Suprapubic skin (tissue), 4 donors: ENCODE measurements at places on chromosomes 13 and 19. TPM values are rescaled to one million over a fixed set of nuclear protein-coding genes. Genes with fewer than 3 reads are reported as not detected.

Gene IGSF23
- total RNA-seq = not detected

Gene SLC15A1
- total RNA-seq = 64.3 TPM

Gene DMWD
- 30.0 TPM for total RNA-seq

Gene NANOS2
- total RNA-seq = not detected

Gene ZNF320
- 29.3 TPM for total RNA-seq

Gene SHANK1
- not detected for total RNA-seq

Gene LILRB2
- total RNA-seq = 0.38 TPM

Gene FAM124A
- 0.91 TPM for total RNA-seq

Gene ZNF534
- total RNA-seq = not detected

Gene PLEKHA4
- total RNA-seq = 5.1 TPM

Gene ZNF442
- total RNA-seq = 4.6 TPM

Gene ZNF579
- 3.1 TPM for total RNA-seq

Gene FLT1
- 14.2 TPM for total RNA-seq

Gene C19orf67
- total RNA-seq = not detected

Gene ANKLE1
- total RNA-seq = 0.30 TPM

Gene FUT6
- total RNA-seq = 0.25 TPM

Gene ZNF417
- 8.6 TPM for total RNA-seq

Gene CEACAM4
- total RNA-seq = 1.9 TPM
